Lung (tissue), 17 donors: ENCODE measurements at places on chromosomes 7 and 10.
A peak's percentile ranks its signal among the peaks of the same experiment; 100 is the strongest.

DNA sequence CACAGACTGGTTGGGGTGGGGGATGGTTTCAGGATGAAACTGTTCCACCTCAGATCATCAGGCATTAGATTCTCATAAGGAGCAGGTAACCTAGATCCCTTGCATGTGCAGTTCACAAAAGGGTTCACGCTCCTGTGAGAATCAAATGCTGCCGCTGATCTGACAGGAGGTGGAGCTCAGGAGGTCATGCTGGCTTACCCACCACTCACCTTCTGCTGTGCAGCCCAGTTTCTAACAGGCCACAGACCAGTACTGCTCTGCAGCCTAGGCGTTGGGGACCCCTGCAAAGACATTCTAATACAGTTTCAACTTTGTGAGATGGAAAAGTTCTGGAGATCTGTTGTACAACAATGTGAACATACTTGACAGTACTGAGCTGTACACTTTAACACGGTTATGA, 39.9 kb downstream of the STRA8 start:
- DNase-seq = no peak

- no peak for DNase-seq
Measured at GRCh38 chr10:85318809-85319807, 990.7 kb downstream of the CCSER2 start.

GRCh38 chr7:2802504-2803341, 41.4 kb downstream of the GNA12 start:
- peak; percentile 97 for DNase-seq

GRCh38 chr10:72328045-72328828, 26.5 kb downstream of the DNAJB12 start:
- peak; percentile 83 for DNase-seq

DNA sequence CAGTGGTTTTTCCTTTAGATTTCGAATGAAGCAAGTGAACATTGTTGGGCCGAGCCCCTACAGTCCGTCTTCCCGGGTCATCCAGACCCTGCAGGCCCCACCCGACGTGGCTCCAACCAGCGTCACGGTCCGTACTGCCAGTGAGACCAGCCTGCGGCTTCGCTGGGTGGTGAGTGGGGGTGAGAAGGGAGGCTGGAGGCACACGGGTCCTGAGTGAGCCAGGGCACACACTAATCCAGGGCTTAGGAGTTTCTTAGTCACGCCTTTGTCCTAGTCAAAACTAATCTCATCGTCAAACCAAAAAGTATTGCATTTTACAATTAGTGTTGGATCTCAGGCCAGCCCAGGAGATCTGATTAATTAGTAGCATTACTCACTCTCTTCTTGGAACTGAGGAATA, 568.8 kb upstream of the FOXK1 start:
- no peak for DNase-seq

GRCh38 chr10:14858338-14858960, 20.2 kb upstream of the SUV39H2 start:
- DNase-seq = no peak

DNA sequence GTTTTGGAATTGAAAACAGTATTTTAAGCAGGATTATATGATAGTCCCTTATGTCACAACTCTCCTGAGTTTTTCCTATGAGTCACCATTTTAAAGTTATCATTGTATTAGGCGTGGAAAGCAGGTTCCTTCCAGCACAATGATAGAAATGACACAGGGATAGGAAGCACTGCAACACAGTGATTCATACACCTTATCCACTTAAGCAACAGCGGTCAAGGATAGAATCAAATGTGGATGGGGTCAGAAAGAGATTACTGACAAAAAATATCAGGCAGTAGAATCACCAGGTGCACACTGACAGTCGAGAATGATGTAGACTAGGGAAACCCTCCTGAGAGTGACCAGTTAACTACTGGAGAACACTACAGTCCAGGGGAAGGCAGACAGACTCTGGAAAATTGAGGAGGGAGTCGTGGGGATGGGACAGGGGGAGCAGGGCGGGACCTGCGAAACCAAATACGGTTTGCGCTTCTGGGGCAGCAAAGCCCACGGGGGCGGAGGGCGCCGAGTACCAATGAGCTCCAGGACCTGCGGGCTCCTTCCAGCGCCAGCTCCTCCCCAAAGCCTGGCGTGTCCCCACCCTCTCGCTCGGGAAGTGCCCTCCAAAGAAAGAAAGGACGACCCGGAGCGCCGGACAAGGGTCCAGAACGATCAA, 479 bp downstream of the PNPLA8 start:
- DNase-seq = no peak

- peak; percentile 81 for DNase-seq
Measured at GRCh38 chr7:30548845-30549244, 44.2 kb upstream of the GGCT start.

DNA sequence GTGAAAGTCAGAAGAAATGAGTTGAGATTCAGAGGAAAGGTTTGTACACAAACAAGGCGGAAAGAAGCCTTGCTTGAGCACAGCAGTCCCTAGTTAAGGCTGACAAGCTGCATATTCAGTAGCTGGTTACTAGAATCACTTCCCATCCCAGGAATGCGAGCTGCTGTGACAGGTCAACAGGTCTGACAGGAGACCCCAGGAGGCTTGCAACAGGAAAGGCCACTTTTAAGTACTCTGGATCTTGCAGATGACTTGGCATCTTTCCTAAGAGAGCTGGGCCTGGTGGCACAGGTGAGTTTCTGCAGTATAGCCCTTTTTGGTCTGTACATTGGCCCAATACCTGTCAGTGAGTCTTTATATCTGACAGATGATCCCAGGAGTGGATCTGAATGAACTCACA, 35.7 kb upstream of the UNC5B start:
- DNase-seq = no peak

DNA sequence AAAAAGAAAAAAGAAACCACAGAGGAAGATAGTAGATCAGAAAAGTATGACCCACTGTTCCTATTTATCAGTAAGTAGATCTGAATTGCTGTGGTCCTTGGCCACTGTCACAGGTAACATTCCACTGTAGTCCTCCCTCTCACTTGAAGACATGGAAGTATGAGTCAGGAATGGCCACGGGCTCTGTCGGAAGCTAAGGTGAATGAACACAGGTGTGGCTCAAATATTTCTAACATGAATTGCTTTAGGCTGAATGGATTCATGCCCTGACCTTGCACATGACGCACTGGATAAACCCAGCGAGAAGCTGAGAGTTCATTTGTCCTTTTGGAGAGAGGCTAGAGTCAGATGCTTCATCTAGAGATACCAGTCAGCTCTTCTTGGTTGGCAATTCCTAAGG, 224.5 kb upstream of the SP8 start:
- no peak for DNase-seq

DNA sequence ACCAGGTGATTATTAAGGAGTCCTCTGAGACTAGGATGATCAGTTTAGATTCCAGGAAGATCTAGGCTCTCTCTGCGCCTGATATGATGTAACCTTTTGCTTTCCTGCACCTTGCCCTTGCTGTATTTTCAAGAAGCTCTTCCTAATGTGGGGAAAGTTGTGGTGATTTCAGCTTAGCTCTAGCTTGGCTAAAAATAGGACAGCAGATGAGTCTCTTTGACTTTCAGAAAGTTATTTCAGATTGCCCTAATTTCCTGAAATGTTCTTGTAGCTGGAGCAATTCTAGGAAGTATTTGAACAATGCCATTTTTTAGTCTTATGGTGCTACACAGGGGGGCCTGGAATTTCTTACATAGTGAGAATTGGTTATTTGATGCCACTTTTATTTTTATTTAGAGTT, 3.8 kb downstream of the LCOR start:
- DNase-seq = no peak

DNA sequence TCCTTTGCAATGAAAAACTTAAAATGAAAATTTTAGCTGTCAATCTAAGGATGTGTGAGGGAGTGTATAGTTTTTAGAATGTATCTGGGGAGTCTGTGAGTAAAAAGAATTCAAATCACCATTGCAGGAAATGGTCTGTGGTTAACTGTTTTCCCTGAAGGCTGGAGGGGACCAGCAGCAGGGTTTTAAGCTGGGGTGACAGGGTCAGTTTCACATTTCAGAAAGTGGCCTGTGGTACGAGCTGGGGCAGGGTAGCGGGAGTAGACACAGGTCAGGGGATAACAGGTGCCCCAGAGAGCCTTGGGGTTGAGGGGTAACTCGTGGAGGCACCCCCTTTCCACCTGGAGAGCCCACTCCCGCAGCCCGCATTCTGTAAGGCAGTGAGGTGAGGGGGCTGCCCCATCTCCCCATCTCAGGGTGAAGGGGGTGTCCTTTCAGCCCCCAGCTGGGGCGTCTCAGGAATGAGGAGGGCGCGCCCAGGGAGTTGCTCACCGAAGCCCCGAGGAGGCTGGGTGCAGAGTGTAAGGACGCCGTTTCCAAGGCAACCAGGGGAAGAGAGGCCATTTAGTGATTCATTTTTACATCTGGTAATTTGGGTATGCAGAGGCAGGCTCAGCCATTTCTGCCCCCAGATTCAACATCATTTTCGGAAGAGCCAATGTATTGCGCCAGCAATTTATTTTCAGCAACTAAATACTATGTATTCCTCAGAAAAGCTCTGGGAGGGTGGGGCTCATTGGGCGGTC, 168.9 kb downstream of the SLIT1 start:
- DNase-seq = no peak
